Left cardiac atrium (tissue), 4 donors: ENCODE measurements at places on chromosomes 11 and 22. TPM values are rescaled to one million over a fixed set of nuclear protein-coding genes. Genes with fewer than 3 reads are reported as not detected.

DNA sequence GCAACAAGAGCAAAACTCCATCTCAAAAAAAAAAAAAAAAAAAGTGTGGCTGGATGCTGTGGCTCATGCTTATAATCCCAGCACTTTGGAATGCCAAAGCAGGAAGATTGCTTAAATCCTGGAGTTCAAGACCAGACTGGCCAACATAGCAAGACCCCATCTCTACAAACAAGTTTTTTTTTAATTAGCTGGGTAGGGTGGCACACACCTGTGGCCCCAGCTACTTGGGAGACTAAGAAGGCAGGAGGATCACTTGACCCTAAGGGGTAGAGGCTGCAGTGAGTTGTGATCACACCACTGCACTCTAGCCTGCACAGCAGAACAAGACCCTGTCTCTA, 19.0 kb upstream of the FEZ1 start:
- DNase-seq, result no peak

DNA sequence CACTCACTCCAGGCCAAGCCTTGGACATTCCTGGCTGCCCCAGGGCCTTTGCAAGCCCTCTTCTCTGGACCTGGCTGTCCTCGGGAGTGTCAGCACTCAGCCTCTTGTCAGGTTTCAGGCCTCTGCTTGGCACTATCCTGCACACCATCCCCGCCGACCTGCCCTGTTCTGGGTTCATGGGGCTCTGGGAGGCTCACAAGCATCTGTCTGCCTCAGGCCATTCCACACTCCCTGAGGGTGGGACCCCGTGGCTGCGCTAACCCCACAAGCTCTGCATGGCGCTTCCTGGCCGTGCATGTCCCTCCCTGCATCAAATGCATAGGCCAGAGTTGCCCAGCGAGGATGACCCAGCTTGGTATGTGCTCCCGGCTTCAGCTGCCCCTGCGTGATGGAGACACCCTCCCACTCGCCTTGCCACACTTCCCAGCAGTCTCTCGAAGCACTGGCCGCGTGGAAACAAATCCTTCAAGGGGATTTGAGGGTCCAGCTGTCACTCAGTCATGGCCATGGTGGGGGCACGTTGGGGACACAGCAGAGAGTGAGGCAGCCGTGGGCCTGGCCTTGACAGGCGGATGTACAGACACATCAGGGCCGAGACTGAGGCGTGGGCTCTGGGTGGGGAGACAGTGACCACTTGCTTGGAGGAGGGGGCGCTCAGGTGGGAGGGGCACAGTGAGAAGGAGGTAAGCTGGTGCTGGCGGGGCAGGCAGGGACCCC, 87.3 kb downstream of the KCNQ1 start:
- peak; percentile 31 for DNase-seq

- no peak for DNase-seq
These were observed 32.9 kb downstream of the CABIN1 start for GRCh38 chr22:24043958-24044357.

DNA sequence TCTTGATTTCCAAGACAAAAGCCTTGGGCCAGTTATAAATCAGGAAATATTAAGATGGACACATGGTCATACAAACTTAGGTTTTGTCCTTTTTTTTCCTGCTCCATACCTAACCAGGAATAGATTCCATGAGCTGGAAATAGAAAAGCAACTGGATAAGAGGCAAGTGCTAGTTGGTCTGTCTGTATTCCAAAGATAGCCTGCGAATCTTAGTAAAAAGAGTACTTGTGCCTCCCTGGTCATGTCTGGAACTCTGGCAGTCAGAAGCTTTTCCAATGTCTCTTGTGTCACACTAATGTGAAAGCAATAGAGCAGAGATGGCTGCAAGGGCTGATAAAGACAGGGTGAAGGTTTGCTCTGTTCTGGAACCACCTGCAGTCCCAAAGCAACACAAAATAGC, 590.2 kb upstream of the ANO5 start:
- no peak for DNase-seq

- peak; percentile 29 for DNase-seq
These were observed at the start of gene OLFML1 for GRCh38 chr11:7485186-7486097. OLFML1 (plus strand) TSS chr11:7485506; CDS start chr11:7485876, 370 bp downstream.

The OR51B5 gene
- total RNA-seq, result not detected

The KCNE3 gene
- total RNA-seq, result 7.5 TPM
